Activated CD4-positive, alpha-beta T cell treated with anti-CD3 and anti-CD28 coated beads, Interleukin-2, amount 10 ng/mL, durations not matched to agents 24 days and 14 days (primary cell): ENCODE measurements at places on chromosomes 5 and 9. TPM values are rescaled to one million over a fixed set of nuclear protein-coding genes. Genes with fewer than 3 reads are reported as not detected.

GRCh38 chr5:17216176-17216973 is 1.1 kb upstream of the BASP1 start:
- peak; percentile 83 for DNase-seq
- H3K27ac ChIP-seq = no peak overlapping the region
- peaks cover 43% of the 10 kb centered on the region for H3K27me3 ChIP-seq
- peaks cover 3% of the 10 kb centered on the region for H3K36me3 ChIP-seq

- DNase-seq = peak; percentile 79
- peaks cover 23% of the 10 kb centered on the region for H3K36me3 ChIP-seq
- peak overlapping the region; percentile 83 for H3K4me3 ChIP-seq
- no peaks in the 10 kb centered on the region for H3K27me3 ChIP-seq
- H3K4me1 ChIP-seq = peaks cover 62% of the 10 kb centered on the region
Measured at GRCh38 chr9:73154722-73155121, 3.1 kb downstream of the ANXA1 start.

- H3K27me3 ChIP-seq = peaks cover 13% of the 10 kb centered on the region
- peak; percentile 19 for DNase-seq
- H3K36me3 ChIP-seq = no peaks in the 10 kb centered on the region
- H3K27ac ChIP-seq = no peak overlapping the region
- no peaks in the 10 kb centered on the region for H3K4me1 ChIP-seq
Measured at GRCh38 chr5:133525126-133525525, 87.2 kb downstream of the FSTL4 start.

GRCh38 chr5:156366521-156366920 is 39.6 kb downstream of the SGCD start:
- no peak overlapping the region for H3K4me3 ChIP-seq
- no peaks in the 10 kb centered on the region for H3K36me3 ChIP-seq
- no peak overlapping the region for H3K27ac ChIP-seq
- peaks cover 4% of the 10 kb centered on the region for H3K27me3 ChIP-seq

Gene FSTL4
- 0.42 TPM in 1 of 2 replicates, not detected in the other for total RNA-seq

DNA sequence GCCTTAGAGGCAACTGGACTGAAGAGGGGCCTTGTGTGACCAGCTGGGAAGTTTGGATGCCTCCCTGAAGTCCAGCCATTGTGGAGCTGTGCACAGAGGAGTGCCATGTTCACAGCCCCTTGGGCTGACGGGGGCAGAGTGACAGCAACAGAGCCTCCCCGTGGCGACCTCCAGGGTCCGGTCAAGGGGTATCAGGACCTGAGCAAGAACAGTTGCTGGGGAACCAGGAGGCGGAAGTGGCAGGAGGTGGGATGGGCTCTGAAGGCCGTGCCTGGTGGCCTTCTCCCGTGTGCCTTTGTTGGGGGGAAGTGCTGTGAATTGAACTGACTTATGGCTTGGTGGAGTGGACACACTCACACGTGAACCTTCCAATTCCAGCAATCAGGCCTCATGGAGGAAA is 14.0 kb downstream of the BNIP1 start:
- H3K4me1 ChIP-seq = no peaks in the 10 kb centered on the region
- no peak for DNase-seq
- peaks cover 33% of the 10 kb centered on the region for H3K36me3 ChIP-seq
- H3K27me3 ChIP-seq = no peaks in the 10 kb centered on the region
- H3K4me3 ChIP-seq = no peak overlapping the region
- H3K27ac ChIP-seq = no peak overlapping the region

DNA sequence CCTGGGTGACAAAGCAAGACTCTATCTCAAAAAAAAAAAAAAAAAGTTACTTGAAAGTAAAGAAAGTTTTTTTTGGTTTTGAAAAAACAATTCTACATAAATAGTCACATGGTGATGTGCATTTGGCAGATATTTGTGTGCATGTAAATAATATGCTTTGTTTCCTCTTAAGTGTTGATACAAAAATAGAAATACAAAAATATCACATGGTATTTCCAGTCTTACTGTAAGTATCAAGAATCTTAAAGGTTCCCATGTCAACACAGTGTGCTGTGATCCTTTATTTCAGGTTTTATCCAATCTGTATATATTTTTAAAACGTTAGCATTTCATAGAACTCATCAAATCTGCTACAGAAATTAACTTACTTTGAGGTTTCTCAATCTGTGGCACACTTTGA is 521.9 kb downstream of the TLE4 start:
- no peaks in the 10 kb centered on the region for H3K36me3 ChIP-seq
- H3K4me3 ChIP-seq = no peak overlapping the region
- DNase-seq = no peak
- no peaks in the 10 kb centered on the region for H3K27me3 ChIP-seq
- H3K4me1 ChIP-seq = no peaks in the 10 kb centered on the region
- H3K27ac ChIP-seq = no peak overlapping the region

- H3K36me3 ChIP-seq = peaks cover 62% of the 10 kb centered on the region
- H3K27ac ChIP-seq = peak overlapping the region; percentile 81
- peak; percentile 70 for DNase-seq
- H3K4me1 ChIP-seq = peaks cover 28% of the 10 kb centered on the region
Measured at GRCh38 chr5:178206166-178207101, 2.1 kb downstream of the HNRNPAB start.

Gene FST
- total RNA-seq = 0.33 and 0.75 TPM in 2 replicates

Gene GLDC
- 0.73 and 1.1 TPM in 2 replicates for total RNA-seq

Gene ARL14EPL
- total RNA-seq = not detected in 2 replicates

GRCh38 chr9:81116340-81117137 is 572.8 kb downstream of the TLE1 start:
- no peaks in the 10 kb centered on the region for H3K27me3 ChIP-seq
- H3K4me1 ChIP-seq = peaks cover 6% of the 10 kb centered on the region
- no peak overlapping the region for H3K4me3 ChIP-seq
- DNase-seq = no peak
- H3K36me3 ChIP-seq = no peaks in the 10 kb centered on the region
- H3K27ac ChIP-seq = no peak overlapping the region

DNA sequence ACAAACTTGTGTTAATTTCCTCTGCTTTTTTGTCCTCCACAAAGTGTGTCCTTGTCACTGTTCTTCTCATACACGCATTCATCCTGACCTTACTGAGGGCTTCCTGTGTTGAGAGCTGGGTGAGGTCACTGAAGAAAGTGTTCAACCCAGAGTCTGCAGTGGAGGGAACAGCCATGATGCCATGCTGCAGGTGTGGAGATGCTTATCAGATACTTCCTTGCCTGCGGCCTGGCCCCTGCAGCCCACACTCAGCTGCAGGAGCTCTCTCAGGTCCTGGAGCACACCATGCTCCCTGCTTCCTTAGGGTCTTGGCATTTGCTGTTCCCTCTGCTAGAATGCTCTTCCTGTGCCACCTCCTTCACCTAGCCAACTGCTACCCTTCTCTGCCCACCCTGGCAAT is 108.1 kb upstream of the SPRY4 start:
- H3K4me1 ChIP-seq = peaks cover 37% of the 10 kb centered on the region
- peak overlapping the region; percentile 67 for H3K4me3 ChIP-seq
- peak; percentile 86 for DNase-seq
- no peaks in the 10 kb centered on the region for H3K27me3 ChIP-seq
- H3K27ac ChIP-seq = peak overlapping the region; percentile 89

DNA sequence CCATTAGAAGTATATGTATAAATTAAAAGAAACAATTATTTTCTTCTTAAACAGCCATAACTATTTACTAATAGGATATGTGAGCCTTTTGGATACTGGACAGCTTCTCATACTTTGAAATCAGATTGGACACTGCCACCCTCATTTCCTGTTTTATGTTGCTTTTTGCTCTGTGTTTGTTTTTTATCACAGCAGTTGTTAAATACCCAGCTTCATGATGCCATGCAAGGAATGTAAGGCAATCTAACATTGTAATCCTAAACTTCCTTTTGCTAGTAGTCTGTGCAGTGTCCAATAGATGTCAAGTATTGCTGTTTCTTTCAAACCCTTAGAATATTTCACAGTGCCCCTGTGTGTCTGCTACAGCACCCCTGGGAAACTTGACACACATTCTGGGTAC is 56.2 kb downstream of the CNTLN start:
- no peaks in the 10 kb centered on the region for H3K27me3 ChIP-seq
- H3K4me3 ChIP-seq = no peak overlapping the region
- no peak overlapping the region for H3K27ac ChIP-seq
- DNase-seq = no peak
- H3K36me3 ChIP-seq = no peaks in the 10 kb centered on the region

DNA sequence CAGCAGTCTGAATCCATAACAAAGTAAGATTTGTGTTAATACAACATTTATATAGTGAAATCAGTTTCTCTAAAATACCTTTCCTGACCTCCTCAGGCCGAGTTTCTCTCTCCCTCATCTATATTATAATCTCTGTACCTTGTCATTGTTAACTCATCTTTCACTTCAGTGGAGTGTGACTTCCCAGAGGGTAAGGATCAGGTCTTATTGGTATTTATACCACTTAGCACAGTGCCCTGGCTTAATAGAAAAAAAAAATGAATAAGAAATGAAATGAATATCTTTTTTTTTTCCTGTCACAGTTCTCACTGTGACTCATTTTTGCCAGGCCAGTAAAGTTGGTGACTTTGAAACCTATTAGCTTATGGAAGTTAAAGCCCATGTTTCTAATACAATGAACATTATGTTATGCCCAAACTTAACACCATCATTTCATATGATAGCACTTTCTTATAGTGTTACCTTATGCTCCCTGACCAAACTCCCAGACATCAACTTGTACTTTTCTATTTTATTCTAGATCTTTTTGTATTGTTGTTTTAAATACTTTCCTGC is 90.1 kb downstream of the NR3C1 start:
- H3K36me3 ChIP-seq = peaks cover 58% of the 10 kb centered on the region
- peak overlapping the region; percentile 35 for H3K27ac ChIP-seq
- H3K4me1 ChIP-seq = peaks cover 34% of the 10 kb centered on the region
- no peak for DNase-seq
- no peaks in the 10 kb centered on the region for H3K27me3 ChIP-seq
- H3K4me3 ChIP-seq = no peak overlapping the region

GRCh38 chr5:14142202-14142826 is 828 bp upstream of the TRIO start:
- H3K4me3 ChIP-seq = peak overlapping the region; percentile 76
- peaks cover 4% of the 10 kb centered on the region for H3K36me3 ChIP-seq
- H3K27ac ChIP-seq = no peak overlapping the region
- H3K4me1 ChIP-seq = peaks cover 10% of the 10 kb centered on the region
- DNase-seq = no peak

GRCh38 chr9:35649431-35650340 is 1.0 kb downstream of the SIT1 start:
- no peaks in the 10 kb centered on the region for H3K27me3 ChIP-seq
- peaks cover 14% of the 10 kb centered on the region for H3K36me3 ChIP-seq
- peak; percentile 84 for DNase-seq
- peak overlapping the region; percentile 96 for H3K27ac ChIP-seq
- peaks cover 44% of the 10 kb centered on the region for H3K4me1 ChIP-seq

Gene TYRP1
- total RNA-seq = not detected in 2 replicates

- no peaks in the 10 kb centered on the region for H3K36me3 ChIP-seq
- H3K27me3 ChIP-seq = no peaks in the 10 kb centered on the region
- H3K4me1 ChIP-seq = no peaks in the 10 kb centered on the region
- no peak for DNase-seq
- H3K4me3 ChIP-seq = no peak overlapping the region
Measured at GRCh38 chr5:140869555-140869886, 764 bp downstream of the PCDHA11 start.

Gene RANBP3L
- not detected in 2 replicates for total RNA-seq

Gene F2RL2
- not detected in 2 replicates for total RNA-seq

GRCh38 chr9:34443976-34444375 is 14.4 kb downstream of the FAM219A start:
- no peaks in the 10 kb centered on the region for H3K27me3 ChIP-seq
- DNase-seq = no peak
- H3K27ac ChIP-seq = no peak overlapping the region
- H3K4me3 ChIP-seq = no peak overlapping the region
- no peaks in the 10 kb centered on the region for H3K36me3 ChIP-seq

DNA sequence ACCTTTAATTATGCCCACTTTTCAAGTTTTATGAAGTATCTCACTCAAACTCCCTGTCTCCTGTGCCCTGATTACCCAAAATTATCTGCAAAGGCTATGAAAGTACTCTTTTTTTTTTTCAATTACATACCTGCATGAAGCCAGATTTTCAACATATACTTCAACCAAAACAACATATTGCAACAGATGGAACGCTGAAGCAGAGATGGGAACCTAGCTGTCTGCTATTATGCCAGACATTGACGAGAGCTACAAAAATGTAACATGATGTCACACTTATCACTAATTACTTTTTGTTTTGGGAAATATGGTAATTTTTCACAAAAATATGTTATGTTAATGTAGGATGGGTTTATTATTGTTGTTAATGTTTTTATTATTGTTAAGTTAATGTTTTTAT is 86.5 kb upstream of the SLC1A3 start:
- no peak for DNase-seq
- no peak overlapping the region for H3K4me3 ChIP-seq
- H3K36me3 ChIP-seq = no peaks in the 10 kb centered on the region
- H3K27me3 ChIP-seq = no peaks in the 10 kb centered on the region
- H3K27ac ChIP-seq = no peak overlapping the region

Gene PKN3
- total RNA-seq = 22.9 and 24.3 TPM in 2 replicates

GRCh38 chr5:76273206-76273885 is 129.7 kb upstream of the IQGAP2 start:
- H3K4me3 ChIP-seq = no peak overlapping the region
- no peak overlapping the region for H3K27ac ChIP-seq
- no peaks in the 10 kb centered on the region for H3K36me3 ChIP-seq
- no peaks in the 10 kb centered on the region for H3K27me3 ChIP-seq
- peaks cover 29% of the 10 kb centered on the region for H3K4me1 ChIP-seq
